ENCODE measurements at places on chromosomes 13 and 19.

GRCh38 chr13:49256841-49257240, 9.1 kb downstream of the CDADC1 start:
- DNase-seq = no peak

- no peak for DNase-seq
Observed at GRCh38 chr19:38395381-38396114, 7.1 kb downstream of the SPRED3 start.

GRCh38 chr19:42301646-42302203, at the start of gene PRR19:
Gene PRR19 (plus strand): TSS chr19:42302132. CDS start chr19:42309585, 7,453 bp downstream.
- DNase-seq = no peak

GRCh38 chr13:100495455-100495854, 93.1 kb downstream of the GGACT start:
- no peak for DNase-seq

DNA sequence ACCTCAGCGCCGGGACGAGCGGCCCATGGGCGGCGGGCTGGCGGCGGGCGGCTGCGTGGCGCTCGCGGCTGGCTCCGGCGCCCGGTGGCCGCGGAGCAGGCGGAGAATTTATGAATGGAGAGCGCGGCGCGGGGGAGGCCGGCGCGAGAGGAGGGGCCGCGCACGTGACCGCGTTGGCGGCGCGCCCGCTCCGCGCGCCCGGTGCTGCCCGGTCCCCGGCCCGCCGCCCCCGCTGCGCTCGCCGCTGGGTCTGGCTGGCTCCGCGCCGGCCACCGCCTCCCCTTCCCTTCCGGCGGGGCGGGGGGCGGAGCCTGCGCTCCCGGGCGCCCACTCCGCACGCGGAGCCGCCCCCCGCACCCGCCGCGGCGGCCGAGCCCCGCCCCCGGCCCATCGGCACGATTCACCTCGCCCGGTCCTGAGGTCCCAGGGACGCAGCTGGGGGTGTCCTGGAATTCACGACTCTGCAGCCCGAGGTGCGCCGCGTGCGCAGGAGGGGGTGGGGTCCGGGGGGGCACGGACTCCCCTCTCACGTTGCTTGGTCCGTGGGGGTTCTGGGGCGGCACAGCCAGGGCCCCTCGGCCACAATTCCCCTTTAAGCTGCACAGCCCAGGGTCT, at the start of gene CBARP:
CBARP (minus strand) TSS at position 252 of the 615 bp plus-strand sequence. CDS start 1,905 bp downstream, outside the sequence.
- DNase-seq = peak; percentile 43

- no peak for DNase-seq
Observed at GRCh38 chr19:4482721-4483364, 10.7 kb downstream of the HDGFL2 start.

GRCh38 chr13:72313546-72313945, 413.9 kb downstream of the MZT1 start:
- no peak for DNase-seq

DNA sequence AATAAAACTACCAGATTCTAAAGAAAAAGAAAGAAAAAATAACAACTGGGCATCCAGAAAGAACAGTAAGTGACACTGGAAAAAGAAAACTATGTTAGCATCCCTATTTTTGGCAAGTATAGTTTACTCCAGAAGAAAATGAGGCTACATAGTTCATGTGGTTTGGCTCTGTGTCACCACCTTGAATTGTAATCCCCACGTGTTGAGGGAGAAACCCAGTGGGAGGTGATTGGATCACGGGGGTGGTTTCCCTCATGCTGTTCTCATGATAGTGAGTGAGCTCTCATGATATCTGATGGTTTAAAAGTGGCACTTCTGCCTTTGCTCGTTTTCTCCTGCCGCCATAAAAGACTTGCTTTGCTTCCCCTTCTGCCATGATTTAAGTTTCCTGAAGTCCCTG, 76.9 kb downstream of the ITGBL1 start:
- DNase-seq = peak; percentile 17

DNA sequence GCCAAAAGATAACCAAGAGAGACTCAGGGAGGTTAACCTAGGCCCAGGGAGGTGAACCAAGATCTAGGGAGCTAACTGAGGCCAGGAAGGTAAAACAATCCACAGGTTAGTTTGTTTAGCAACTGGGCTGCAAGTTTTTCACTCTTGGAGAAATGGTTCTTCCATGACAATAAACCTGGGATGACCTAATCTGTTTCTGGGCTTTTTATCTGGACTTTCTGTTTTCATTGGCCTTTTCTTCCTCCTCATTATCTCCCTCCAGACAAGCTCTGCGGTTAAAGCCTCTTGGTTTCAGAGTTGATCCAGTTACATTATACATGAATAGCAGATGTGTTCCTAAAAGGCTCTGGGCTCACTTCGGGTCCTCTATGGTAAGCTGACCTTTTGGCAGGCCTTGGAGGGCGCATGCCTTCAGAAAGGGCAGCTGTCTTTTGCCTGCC, 44.2 kb downstream of the PCDH8 start:
- no peak for DNase-seq

DNA sequence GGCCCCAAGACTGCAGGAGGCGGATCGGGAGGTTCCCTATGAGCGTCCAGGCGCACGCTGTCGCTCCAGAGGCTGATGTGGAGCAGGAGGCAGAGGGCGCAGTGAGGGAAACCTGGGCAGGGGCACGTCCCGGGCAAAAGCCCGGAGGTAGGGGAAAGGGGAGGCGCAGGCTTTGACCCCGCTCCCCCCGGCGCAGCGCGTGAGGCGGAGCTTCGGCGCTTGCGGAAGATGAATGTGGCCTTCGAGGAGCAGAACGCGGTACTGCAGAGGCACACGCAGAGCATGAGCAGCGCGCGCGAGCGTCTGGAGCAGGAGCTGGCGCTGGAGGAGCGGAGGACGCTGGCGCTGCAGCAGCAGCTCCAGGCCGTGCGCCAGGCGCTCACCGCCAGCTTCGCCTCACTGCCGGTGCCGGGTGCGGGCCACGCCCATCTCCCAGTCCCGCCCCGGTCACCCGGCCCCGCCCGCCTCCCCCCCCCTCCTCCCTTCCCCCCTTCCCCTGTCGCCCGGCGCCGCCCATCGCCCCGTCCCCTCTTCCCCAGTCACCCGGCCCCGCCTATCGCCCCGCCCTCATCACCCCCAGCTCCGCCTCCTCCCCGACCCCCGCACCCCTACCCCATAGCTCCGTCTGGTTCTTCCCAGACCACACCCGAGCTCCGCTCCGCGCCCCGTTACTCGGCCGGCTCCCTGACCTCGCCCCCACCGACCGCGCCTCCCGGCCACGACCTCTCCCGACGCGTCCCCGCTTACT, 4.1 kb downstream of the HMG20B start:
- peak; percentile 65 for DNase-seq

DNA sequence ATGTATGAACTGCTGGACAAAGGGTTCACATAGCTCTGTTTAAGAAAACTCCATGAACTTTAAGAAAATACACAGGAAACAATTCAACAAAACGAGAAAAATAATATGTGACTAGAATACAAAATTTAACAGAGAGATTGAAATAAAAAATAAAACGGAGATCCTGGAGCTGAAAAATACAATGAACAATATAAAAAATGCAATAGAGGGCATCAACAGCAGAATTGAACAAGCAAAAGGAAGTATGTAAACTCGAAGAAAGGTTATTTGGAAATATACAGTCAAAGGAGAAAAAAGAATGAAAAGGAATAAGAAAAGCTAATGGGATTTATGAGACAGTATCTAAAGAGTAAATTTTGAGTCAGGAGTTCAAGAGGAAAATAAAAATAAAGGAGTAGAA, 163.0 kb upstream of the DACH1 start:
- no peak for DNase-seq

GRCh38 chr13:23654111-23655110, 84.2 kb downstream of the TNFRSF19 start:
- DNase-seq = no peak

- DNase-seq = no peak
Observed at GRCh38 chr13:31385540-31385939, 185.8 kb downstream of the B3GLCT start.

DNA sequence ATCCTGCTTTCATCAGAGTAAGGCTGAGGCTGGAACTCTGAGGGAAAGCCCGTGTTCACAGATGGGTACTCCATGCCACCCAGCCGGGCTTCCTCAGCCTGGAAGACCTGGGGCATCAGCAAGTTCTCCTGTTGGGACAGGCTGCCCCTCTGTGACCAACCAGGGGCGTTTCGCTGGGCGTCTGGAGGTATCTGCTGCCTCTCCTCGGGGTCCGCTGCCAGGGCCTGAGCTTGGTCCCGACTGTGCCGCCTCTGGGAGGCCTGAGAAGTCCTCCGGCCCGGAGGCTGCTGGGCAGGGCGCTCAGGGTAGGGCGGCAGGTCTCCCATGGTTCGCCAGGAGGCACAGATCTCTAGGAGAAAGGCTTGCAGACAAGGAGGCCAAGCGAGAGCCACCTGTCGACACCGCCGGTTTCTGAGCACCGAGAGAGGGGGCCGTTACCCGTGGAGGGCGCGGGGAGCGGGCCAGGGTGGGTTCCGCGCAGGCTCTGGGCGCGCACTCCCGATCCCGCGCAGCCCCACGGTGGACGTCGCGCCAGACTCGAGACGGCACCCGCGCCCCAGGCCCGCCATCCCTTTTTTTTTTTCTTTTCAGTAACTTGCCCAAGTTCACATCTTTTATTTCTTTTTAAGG, at the start of gene RSPH6A:
RSPH6A (minus strand) TSS at position 458 of the 630 bp plus-strand sequence; CDS start at position 326, 132 bp downstream.
- no peak for DNase-seq

- DNase-seq = no peak
Observed at GRCh38 chr19:35140207-35140961, 1.8 kb downstream of the FXYD1 start.

- DNase-seq = no peak
Observed at GRCh38 chr19:18682807-18683108, 722 bp upstream of the CRTC1 start.

GRCh38 chr13:42985312-42986175, 6.5 kb downstream of the EPSTI1 start:
- no peak for DNase-seq

DNA sequence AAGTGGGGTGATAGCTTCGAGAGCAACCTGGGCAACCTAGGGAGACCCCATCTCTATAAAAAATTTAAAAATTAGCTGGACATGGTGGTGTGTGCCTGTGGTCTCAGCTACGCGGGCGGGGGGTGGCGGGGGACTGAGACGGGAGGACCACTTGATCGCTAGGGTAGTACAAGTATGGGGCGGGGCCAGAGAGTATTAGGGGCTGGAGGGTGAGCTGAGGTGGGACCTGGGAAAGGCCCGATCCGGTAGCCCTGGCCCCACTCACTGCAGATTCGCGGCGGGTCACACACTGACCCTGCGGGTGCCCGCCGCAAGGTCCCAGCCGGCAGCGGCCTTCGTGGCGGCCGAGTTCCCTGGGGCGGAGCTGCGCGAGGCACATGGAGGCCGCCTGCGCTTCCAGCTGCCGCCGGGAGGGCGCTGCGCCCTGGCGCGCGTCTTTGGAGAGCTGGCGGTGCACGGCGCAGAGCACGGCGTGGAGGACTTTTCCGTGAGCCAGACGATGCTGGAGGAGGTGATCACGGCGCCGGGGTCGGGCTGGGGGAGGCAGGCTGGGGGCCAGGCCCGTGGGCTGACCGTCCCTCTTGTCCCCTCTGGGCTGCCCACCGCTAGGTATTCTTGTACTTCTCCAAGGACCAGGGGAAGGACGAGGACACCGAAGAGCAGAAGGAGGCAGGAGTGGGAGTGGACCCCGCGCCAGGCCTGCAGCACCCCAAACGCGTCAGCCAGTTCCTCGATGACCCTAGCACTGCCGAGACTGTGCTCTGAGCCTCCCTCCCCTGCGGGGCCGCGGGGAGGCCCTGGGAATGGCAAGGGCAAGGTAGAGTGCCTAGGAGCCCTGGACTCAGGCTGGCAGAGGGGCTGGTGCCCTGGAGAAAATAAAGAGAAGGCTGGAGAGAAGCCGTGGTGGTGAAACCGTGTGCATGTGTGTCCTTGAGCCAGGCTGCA, 2.0 kb upstream of the ARHGAP45 start:
- peak; percentile 75 for DNase-seq

- DNase-seq = no peak
Observed at GRCh38 chr13:76463314-76463713, 422.9 kb downstream of the KCTD12 start.

DNA sequence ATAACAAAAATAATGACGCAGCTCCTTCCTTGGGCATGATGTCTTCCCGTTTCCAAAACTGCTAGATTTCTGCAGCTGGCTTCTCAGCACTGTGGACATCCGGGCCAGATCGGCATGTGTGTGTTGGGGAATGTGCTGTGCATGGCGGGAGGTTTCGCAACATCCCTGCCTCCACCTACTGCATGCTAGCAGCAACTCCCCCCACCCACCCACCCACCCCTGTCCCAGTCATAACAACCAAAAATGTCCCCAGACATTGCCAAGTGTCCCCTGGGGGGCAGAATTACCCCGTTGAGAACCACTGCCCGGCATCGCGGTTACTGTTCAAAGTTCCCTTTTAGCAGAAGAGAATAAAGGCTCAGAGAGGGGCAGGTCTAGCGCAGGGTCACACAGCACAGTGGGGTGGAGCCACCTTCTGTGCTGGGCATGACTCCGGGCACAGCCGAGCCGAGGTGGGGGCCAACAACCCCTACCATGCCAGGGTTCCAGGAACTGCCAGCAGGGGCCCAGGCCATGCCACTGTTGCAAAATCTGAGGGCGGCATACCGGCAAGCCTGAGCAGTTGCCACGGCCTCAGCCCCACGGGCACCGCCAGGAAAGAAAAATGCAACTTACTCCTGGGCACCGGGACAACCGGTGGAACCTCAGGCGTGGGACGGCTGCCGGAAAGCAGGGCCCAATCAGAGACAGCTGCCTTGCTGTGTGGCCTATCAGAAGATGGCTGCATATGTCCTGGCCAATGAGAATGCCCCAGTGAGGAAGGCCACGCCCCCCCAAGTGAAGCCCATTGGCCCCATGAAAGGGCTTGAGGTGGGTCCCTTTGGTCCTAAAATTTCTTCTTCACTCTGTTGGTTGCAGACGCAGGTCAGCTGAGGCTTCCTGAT, 22.5 kb upstream of the NFIC start:
- DNase-seq = peak; percentile 98
